ENCODE measurements at places on chromosomes 7 and 10.

DNA sequence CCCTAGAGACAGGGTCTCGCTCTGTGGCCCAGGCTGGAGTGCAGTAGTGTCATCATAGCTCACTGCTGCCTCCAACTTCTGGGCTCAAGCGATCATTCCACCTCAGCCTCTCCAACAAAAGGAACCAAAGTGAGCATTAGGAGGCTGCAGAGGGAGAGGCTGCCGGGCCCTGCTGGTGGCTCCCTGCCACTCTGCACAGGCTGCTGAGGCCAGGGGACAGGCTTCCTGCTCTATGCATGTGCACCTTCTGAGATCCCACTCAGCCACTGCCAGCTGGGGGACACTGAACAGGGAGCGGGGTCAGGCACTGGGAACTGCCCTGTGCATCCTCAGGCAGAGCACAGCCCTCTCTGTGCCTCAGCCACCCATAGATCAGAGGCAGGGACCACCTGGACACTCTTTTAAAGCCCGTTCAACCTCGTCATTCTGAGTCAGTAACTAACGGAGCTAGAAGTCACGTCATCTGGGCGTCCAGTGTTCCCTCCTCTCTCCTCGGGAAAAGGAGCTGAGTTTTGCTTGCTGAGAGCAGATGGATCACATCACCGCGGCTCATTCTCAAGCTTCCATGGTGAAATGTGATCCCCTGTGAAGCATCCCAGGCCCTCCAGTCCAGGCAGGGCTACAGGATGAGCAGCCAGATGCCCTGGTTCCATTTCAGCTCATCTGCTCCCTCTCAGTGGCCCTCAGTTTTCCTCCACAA, 109.6 kb downstream of the MYL10 start:
- no peak for DNase-seq

DNA sequence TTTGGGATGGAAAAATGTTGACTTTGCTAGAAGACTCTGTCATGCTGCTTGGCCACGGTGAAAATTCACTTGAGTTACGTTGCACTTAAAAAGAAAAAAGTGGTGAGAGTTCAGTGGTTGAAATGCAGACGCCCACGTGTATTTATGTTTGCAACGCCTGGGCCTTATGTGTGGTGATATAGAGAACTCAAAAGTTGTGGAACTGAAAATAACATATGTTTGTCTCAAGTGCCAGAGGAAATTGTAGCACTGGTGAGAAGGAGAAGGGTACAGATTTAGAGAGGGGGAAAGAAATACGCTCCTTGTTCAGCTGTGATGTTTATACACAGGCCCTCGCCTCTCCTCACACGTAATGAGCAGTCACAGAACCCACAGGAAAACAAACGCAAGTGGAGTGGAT, 73.6 kb downstream of the EMX2 start:
- no peak for DNase-seq

- no peak for DNase-seq
Observed at GRCh38 chr7:41691286-41692190, 11.4 kb downstream of the INHBA start.

- no peak for DNase-seq
Observed at GRCh38 chr7:2354939-2355704, 495 bp downstream of the EIF3B start.

GRCh38 chr10:131943021-131943814, 38.5 kb downstream of the BNIP3 start:
- no peak for DNase-seq

DNA sequence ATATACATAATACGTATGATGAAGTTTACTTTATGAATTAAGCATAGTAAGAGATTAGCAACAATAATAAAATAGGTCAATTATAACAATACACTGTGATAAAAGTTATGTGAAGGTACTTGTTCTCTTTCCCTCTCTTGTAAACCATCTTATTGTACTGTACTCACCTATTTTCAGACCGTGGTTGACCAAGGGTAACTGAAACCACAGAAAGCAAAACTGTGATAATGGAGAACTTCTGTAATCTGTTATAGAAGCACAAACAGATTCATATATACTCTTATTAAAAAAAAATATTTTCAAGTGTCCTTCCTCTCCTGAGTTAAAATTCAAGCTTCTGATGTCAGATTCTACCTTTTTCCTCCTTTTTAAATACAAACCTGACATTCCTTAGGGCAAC, 1247.8 kb upstream of the SORCS1 start:
- no peak for DNase-seq

DNA sequence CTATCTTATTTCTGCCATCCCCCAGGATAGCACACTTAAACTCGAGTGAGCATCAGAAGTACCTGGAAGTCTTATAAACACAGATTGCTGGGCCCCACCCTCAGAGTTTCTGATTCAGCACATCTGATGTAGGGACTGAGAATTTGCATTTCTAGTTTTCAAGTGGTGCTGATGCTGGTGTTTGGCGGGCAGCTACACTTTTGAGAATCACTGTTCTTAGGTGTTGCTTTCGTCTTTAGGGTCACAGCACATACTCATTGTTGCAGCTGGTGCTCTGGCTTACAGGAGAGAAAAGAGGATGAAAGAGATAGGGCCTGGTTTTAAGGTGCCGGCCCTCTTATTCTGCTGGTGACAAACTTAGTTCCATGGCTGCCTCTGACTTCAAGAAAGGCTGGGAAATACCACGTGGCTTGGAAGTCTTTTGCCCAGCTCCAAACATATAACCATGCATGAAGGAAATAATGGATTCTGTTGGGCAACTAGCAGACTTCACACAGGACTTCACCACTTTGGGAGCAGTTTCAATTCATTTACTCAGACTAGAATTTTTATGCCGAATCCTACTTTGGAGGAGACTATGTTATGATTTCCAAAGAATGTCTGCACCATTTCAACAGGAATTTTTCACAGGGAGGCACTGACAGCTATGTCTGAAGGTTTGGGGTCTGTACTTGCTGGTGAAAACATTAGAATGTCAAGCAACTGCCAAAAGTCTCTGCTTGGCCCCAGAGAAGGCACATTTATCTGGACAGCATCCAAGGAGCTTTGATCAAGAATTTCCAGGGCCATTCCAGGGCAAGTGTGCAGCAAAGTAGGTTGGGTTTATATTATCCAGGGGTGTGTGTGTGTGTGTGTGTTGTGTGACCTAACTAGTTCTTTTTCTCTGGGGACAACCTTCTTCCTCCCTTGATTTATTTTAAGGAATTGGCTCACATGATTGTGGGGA, 6.9 kb upstream of the MINDY4 start:
- DNase-seq, result no peak

- no peak for DNase-seq
Observed at GRCh38 chr10:108561649-108562048, 1361.7 kb downstream of the XPNPEP1 start.

DNA sequence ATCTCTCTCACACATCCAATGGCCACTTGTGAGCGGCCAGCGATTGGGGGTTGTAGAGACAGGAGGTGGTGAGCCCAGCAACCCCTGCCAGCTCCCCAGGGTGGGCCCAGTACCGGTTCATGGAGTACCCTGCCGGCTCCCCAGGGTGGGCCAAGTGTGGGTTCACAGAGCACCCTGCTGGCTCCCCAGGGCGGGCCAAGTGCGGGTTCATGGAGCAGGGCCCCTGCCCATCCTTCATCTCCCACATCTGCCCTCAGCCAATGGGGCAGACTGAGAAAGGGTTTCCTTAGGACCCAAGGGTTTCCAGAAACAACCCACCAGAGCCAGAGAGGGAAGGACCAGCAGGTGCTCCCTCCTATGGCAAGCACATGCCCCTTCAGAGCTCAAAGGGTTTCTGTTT, 21.4 kb upstream of the SLIT1 start:
- DNase-seq, result no peak

DNA sequence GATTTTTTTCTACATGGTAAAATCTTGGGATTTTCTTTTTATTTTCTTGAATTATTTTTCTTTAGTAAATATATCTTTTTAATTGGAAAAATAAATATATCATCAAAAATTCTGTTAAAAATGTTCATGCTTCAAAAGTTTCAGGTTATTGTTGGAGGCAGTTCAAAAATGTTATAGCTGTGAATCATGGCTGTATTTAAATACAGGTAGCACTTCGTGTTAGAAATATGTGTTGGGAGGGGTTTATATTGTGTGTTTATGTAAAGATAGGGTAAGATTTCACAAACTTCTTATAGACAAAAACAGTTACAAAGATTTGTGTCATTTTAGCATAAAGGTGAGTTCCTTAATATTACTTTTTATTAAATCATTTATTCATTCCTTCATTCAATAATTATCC, 60.4 kb downstream of the HDAC9 start:
- no peak for DNase-seq

DNA sequence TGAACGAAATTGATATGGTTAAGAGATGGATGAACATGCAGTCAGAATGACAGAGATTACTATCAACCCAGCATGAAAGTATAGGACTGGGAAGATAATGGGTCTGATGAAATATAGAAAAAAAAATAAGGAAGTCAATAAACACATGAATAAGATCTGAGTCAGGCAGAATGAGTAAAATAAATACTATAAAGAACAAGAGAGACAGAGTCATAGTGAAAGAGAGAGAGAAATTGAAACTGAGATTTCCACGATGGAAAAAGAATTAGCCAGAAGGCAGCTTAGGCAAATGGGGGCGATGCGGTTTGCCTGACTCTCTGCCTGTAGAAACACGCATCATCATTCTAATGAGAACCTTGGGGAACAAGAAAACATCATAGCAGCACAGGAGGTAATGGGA, 26.6 kb downstream of the SEMA3D start:
- DNase-seq, result no peak

DNA sequence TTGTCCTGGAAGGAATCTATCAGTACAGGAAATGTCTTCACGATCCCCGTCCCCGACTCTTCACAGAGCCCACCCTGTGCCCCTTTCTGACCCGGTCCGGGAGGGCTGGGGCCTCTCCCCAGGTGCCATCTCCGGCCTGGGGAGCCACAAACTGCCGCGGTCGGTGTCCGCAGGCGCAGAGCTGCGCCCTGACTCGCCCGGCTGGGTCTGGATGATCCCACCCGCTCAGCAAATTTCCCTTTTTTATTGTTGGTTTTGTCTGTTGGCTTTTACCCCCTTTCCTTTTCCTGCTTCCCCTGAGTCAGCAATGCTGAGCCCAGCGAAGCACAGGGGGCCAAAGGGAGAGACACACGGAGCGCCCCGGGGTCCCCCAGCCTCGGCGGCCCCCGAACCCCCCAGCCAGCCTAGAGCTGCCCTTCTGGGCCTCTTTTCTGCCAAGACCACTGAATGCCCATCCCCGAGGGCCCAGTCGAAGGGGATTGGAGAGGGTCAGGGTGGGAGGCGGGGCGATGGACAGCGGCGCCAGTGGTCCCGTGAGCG, 30.9 kb downstream of the LEP start:
- DNase-seq, result no peak

DNA sequence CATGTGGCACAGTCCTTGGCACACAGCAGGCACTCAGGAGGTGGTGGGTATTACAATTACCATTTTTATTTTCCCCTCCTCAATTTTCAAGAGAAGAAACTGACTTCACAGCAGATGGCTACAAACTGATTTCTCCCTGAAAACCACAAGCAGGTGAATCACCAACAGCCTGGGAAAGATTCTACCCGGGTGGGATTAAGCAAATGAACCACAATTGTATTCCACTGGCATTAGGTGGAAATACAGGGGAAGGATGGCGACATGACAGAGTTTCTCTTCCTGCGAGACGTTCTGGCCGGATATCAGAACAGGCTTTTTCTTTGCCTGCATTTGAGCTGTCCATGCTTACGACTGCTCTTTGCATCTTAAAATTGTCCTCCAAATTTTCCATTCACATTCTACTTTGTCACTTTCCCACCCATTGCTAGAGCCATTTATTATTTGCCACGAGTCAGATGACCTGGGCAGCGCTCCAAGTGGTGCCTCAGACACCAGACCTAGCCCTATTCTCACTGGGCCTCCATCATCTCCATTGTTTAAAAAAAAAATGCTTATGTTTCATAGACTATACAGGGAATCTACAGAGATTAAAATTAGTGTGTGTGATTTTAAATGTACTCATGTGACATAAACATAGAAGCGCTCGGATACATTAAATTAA, 4.6 kb downstream of the DENND11 start:
- no peak for DNase-seq

- DNase-seq, result no peak
Observed at GRCh38 chr10:323651-324293, 188.5 kb downstream of the ZMYND11 start.

GRCh38 chr7:155530601-155531000, 15.8 kb downstream of the CNPY1 start:
- DNase-seq, result no peak

- no peak for DNase-seq
Observed at GRCh38 chr10:91156196-91156595, 64.3 kb upstream of the PCGF5 start.

GRCh38 chr10:30229536-30229935, 119.5 kb downstream of the MTPAP start:
- no peak for DNase-seq

GRCh38 chr7:24501009-24501408, 72.2 kb upstream of the PALS2 start:
- no peak for DNase-seq

DNA sequence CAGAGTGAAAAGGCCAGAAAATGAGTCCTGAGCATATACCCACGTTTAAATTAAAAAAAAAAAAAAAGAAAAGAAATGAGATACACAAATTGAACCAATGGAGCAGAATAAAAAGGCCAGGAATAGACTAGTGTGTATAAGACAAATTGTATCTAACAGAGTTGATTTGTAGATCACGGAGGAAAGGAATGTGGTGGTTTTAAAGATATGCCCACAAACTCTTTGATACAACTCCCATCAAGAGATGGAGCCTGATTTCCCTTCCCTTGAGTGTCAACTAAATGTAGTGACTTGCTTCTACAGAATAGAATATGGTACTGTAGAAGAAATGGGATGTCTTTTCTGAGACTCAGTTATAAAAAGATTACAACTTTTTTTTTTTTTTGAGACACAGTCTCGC, 10.4 kb downstream of the SYPL1 start:
- no peak for DNase-seq

DNA sequence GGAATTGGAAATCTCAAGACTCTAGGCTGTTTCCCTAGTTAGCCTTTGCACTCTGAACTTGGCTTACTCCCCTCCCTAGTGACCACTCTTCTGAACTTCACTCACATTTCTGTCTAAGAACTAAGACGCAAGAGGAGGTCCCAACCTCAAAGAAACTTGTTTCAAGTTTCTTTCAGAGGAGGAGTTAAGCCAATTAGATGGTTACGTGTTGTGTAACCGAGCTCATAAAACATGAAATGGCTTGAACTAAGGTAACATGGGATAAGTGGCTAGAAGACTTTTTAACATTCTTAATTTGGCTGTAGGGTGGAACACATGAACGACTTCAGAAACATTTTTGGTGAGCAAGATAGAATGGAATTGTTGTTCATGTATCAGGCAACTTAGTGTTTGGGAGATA, 39.5 kb upstream of the SEC61G start:
- no peak for DNase-seq

GRCh38 chr7:84230491-84230890, 35.9 kb upstream of the SEMA3A start:
- no peak for DNase-seq

GRCh38 chr10:89785095-89785494, 83.7 kb downstream of the KIF20B start:
- DNase-seq, result no peak

- DNase-seq, result no peak
Observed at GRCh38 chr7:24503506-24503905, 69.7 kb upstream of the PALS2 start.

GRCh38 chr7:118218413-118219156, 5.9 kb upstream of the ANKRD7 start:
- DNase-seq, result no peak
